ENCODE measurements at places on chromosomes 12 and 14.

DNA sequence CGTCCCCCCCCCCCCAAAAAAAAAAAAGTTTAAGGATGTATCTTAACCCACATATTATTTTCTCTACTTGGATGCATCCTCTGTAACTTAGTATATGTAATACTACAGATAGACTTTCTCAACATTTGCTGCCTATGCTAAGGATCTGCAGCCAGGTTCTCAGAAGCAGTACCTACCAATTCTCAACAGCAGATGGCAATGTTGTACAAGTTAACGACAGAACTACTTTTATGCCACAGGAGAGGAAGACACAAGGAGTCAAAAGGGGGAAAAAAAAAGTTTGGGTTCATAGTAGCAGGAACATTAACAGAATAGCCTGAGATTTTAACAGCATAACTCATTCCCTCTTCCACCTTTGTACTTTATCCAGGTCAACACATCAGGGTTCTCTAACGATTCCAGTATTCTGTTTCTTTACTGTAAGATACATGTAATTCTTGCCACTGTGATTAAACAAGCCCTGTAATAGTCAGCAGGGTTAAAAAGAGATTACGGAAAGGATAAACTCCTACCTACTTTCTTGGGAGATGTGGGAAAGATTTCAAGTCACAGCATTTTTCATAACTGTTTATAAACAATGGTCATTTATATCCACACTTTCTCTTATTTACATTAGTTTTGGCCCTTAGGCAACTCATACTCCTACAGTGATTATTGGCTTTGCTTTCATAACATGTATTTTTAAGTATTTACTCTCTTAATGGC lies 5.7 kb upstream of the NEK9 start:
- peak; percentile 89 for DNase-seq

GRCh38 chr12:101772012-101772775 lies 32.9 kb upstream of the SYCP3 start:
- peak; percentile 91 for DNase-seq

DNA sequence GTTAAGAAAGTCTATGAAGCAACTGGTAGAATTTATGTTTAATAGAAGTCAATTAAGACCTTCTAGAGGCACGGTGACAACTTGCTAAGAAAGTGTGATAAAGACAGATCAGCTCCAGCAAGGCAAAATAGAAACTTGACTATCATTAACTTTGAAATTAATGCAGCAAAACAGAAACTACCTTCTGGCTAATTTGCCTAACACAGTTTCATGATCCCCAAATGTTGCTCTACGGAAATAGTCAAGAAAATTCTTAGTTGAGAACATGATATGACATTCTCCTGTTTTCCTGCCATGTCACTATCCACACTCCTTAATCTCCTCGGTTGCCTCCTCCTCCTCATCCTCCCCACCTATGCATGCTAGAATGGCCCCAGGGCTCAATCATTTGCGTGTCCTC lies 4.2 kb downstream of the DENND5B start:
- DNase-seq: no peak

DNA sequence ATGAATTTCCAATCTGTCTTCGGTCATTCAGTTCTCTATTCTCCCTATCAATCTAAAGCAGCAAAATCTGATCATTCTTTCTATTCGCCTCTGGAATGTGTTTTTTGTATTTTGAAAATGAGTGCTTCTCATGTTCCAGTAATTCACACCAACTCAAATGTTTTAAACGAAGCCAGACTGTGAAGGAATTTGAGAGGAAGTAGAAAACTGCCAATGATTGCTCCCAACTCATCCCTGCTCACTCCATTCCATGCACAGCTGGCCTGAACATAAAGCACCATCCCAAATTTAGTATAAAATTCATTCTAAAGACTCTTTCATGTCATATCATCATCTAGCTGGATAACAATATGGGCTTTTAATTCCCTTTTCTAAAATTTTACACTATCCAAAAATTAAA lies 123.8 kb downstream of the DUSP6 start:
- no peak for DNase-seq

DNA sequence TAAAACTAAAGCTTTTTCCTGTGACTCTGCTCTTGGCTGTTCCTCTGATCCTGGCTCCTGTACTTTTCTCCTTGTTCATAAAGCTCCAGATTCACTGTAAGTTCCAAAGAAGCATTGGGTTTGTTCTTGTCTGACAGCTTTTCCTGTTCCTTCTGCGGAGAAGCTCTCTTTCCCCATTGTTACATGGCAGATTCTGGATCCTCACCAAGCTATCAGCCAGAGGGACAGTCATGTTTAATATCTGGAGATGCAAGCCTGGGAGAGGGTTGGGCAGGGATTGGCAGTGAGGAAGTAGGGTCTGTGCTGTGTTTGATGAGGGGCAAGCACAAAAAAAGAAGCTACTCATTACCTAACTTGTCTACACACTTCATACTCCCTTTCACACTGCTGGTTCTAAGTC lies 107.9 kb downstream of the AKAP6 start:
- DNase-seq: no peak

- no peak for DNase-seq
Observed at GRCh38 chr12:75631831-75632230, 120.4 kb upstream of the KRR1 start.

GRCh38 chr12:8123124-8123912 lies at the start of gene CLEC4A:
TSS of gene CLEC4A (plus strand) at chr12:8123617. CDS start at chr12:8123879, 262 bp downstream.
- DNase-seq: peak; percentile 30

DNA sequence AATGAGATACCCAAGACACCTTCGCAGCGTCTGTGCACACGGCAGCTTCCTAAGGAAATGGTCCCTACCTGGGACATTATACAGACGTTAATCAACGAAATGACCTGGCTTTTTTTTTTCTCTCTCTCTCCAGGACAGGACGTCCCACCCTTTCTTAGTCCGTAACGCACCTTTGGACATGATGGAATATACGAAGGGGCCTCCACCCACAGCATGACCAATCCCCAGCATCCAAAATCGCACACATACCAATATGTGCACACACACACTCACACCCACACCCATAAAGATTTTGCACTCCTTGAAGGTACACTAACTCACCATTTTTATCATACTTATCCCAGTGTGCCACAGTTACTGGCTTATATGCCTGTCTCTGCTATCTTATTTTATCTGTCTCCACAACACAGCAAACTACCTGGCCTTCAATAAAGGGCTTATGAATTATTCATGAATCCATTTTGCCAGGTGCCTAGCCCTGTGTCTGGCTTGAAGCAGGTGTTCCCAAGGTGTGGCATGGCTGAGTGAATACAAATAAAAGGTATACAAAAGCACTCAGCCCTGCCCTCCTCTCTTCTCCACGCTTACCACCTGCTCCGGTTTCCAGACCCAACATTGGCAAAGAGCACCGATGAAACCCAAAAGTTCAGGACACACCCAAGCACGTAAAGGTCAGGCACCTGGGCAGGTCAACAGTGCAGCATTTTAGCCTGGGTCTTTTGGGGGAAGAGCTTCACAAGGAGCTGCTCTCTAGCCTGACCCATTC lies 2.2 kb downstream of the SCNN1A start:
- no peak for DNase-seq

DNA sequence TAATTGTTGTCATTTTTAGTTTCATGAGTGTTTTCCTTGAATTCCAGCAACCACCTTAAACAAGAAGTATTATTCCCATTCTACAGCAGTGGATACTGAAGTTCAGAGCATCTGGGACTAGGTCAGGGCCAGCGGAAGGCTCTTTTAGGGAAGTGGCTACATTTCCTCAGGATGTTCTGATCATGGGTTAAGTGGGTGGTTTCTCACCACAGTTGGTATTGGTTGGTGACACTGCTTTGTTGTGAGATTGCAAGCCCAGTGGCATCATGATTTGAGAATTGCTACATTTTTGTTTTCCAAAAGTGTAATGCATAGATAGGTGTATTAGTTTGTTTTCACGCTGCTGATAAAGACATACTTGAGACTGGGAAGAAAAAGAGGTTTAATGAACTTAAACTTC lies 47.1 kb downstream of the SYNE2 start:
- DNase-seq: peak; percentile 18

DNA sequence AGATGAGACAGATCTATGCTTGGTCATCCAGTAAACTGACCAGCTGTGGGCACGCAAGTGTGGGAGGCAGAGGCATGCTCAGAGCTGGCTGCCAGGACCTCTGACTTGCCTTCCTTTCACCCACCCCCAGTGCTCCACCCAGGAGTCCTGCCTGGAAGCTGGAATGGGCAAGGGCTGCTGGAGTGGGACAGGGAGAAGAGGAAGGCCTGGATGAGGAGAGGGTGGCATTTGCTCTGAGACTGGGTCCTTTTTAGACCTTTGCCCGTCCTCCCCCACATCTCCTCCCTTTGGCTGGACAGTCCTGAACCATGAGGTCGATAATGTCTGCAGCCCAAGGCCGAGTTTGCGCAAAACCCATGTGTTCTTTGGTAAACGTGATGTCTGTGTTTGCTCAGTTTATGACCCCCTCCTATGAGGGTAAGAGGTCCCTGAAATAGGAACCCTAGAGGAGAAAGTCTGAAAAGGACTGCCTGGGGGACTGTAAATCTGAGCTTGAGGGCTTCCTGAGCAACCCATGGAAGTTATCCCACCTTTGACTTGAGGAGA lies 3.8 kb upstream of the INHBE start:
- DNase-seq: no peak

DNA sequence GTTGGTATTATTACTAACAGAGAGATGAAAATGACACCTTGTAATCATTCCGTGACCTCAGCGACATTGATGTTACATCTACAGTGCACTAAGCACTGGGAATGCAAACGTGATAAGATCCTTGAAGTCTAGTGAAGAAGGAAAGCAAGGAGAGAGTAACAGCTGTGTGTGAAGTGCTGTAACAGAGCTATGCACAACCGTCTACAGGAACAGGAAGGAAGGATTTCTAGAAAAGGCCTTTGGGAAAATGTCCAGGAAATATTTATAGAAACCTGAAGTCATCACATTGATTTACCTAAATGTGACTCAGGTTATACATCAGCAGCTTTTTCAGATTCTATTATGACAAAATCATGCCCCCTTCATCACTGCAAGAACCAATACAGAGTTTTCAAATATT lies 304.2 kb upstream of the AMIGO2 start:
- DNase-seq: peak; percentile 7

DNA sequence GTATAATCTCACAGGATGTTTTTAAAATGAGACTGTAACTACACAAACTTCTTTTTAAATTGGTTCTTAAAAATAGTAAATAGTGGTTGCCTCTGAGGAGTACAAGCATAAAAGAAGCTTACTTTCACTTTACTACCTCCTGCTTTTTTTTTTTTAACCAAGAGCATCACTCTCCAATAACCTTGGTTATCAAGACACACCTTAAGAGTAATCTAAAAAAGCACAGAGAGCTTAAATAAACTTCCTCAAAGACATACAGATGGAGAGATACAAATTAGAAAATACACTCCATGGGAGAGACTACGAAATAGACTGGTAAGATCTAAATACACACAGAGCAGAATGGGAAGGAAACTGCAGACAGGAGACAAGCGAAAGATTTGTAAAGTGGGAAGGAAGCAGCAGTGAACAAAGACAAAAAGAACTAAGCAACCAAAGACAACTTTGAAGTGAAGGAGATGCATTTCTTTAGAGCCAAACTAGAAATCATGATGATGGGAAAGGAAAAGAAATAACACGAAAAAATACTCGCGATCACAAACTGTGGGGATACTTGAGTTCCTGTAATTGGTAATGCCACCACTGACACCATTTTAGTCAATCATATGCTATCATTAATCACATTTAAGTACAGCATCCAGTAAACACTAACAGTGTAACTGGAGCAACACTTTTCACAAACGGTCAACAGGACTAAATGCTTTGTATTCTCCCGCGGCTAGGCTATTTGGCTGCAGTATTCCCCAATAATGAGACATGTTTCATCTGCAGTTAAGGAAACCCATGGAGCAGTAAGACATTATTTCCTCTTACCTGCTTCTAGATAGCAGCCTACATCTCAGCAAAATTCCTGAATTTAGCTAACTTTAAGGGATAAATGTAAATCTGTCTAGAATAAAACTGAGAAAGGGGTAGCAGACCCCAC lies 8.2 kb downstream of the SINHCAF start:
- DNase-seq: peak; percentile 33

GRCh38 chr12:2876431-2877046 lies 435 bp downstream of the FOXM1 start:
- DNase-seq: no peak

DNA sequence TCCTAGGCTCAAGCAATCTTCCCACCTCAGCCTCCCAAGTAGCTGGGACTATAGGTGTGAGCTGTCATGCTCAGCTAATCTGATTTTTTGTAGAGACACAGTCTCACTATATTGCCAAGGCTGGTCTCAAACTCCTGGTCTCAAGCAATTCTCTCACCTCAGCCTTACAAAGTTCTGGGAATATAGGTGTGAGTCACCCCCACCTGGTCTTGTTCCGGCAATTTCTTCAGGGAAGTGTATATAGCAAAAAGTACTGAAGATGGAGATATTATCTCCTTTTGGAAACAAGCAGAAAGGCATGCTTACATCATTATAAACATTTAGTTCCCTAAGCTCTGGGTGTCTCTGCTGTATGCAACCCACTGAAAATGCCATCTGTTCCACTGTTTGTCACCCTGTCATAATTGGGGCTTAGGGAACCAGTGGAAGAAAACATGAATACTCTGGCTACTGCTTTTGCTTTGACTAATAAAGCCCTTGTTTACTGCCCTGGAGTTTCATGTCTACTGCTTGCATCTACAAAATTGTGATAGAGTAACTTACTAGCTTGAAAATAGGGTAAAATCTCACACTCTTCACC lies 940.2 kb downstream of the GALC start:
- no peak for DNase-seq

DNA sequence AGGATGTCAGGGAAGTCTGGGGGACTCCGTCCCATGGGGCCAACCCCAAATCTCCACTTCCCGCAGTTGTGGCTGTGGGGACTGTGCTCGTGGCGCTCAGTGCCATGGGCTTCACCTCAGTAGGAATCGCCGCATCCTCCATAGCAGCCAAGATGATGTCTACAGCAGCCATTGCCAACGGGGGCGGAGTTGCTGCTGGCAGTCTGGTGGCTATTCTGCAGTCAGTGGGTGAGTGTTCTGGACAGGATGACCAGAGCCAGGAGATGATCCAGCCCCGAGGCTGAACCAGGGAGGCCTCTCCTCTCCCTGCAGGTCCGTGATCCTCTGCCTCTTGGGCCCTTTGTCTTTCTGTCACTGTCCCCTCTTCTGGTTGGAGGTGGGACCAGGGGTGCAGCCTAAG lies 8.8 kb upstream of the IFI27 start:
- no peak for DNase-seq

- peak; percentile 11 for DNase-seq
Observed at GRCh38 chr12:51976376-51977160, 25.1 kb downstream of the ACVR1B start.

DNA sequence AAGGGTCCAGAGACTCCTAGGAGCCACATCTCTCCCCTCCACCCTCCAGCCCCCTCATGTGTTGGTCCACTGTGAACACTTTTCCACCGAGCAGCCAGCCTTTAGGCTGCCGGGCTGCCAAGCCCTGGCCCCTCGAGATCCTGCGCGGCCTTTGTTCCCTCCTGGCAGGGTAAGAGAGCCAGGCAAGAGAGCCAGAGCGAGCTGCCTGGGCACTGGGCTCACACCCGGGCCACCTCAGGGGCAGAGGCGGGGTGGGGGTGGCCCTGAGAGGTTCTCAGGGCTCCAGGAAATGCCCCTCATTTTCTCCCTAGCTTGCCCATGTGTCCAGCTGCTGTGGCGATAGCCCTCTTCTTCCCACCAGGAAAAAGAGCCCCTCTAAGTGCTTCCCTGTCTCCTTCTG lies 44.8 kb downstream of the LTBP2 start:
- no peak for DNase-seq

Data from Kasumi-1 (cell line).